ENCODE measurements at places on chromosomes 12 and 14.

DNA sequence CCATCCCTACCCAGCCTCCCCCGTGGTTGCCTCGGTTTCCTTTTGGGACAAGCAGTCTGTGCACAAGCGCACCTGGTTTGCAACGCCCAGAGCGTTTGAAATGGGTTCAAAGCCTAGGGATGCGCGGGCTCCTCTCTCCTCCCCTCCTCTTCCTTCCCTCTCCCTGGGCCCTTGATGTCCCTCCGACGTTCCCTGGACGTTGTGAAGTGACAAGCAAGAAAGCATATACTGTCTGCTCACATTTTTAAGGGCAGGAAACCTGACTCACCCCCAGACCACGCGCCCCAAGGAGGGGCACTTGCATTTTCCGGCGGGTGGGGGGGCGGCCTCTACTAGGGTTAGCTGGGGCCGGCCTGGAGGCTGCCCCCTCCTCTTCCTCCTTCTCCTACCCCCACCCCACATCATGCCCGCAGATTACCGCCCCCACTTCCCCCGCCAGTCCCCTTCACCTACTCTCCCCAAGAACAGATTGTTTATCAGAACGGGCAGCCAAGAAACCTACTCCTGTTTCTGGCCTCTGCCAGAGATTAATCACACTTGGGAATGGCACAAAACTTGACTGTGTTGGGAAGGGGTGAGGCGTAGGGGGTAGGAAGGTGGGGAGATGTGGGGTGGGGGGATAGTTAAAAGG is 9.5 kb upstream of the IRF2BPL start:
- peak; percentile 42 for DNase-seq

GRCh38 chr12:44875954-44876543 is at the start of gene NELL2:
NELL2 (minus strand) TSS chr12:44876315; CDS start chr12:44875869, 446 bp downstream.
- peak; percentile 41 for DNase-seq

- DNase-seq = no peak
These were observed 43.7 kb upstream of the BDKRB2 start for GRCh38 chr14:96160913-96161310.

DNA sequence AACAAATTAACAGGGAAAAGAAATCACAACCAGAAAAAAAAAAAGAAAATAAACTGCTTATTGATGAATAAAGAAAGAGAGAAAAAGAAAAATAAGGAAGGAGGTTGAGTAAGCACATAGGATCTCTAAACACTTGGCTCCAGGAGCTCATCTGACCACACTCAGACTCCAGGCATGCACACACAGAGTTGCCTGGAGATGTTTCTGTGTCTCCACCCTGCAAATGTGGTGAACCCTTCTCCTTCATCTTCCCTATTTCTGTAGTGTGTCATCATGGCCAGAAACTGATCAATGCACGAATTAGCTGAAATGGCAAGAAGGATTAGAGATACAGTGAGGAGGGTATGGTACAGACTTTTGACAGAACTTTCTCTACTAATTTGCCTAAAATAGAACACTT is 20.2 kb downstream of the OR4N2 start:
- no peak for DNase-seq

DNA sequence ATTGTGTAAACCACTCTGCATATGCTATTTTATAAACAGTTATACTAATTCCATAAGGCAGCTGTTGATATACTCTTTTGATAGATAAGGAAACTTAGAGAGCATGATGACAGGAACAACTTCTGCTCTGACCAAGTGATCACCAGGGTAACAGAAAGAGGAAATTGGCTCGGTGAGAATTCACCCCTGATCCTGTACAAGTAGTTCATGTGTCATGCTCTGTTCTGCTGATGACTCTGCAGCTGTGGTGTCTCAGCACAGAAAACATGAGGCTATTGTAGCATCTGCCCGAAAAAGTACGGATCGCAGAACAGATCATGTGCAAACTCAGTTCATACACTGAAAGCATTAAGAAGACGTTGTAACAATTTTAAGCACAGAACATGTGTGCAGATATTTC is 345.0 kb downstream of the LRIG3 start:
- DNase-seq = no peak

- no peak for DNase-seq
These were observed 24.4 kb downstream of the JAG2 start for GRCh38 chr14:105144026-105144665.

DNA sequence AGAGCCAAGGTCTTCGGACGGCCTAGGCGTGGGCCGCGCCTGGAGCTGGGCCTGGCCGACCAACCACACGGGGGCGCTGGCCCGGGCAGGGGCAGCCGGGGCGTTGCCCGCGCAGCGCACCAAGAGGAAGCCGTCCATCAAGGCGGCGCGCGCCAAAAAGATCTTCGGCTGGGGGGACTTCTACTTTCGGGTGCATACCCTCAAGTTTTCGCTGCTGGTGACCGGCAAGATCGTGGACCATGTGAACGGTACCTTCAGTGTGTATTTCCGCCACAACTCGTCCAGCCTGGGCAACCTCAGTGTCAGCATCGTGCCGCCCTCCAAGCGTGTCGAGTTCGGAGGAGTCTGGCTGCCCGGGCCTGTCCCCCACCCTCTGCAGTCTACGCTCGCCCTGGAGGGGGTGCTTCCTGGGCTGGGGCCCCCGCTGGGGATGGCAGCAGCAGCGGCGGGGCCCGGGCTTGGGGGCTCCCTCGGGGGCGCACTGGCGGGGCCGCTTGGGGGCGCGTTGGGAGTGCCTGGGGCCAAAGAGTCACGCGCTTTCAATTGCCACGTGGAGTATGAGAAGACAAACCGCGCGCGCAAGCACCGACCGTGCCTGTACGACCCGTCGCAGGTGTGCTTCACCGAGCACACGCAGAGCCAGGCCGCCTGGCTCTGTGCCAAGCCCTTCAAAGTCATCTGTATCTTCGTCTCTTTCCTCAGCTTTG is 4.4 kb upstream of the SHMT2 start:
- no peak for DNase-seq

Data from activated T-helper 1 cell treated with Interleukin-2 at 50 U/mL for 16 hours (primary cell).